ENCODE measurements at places on chromosomes 2 and 18.

DNA sequence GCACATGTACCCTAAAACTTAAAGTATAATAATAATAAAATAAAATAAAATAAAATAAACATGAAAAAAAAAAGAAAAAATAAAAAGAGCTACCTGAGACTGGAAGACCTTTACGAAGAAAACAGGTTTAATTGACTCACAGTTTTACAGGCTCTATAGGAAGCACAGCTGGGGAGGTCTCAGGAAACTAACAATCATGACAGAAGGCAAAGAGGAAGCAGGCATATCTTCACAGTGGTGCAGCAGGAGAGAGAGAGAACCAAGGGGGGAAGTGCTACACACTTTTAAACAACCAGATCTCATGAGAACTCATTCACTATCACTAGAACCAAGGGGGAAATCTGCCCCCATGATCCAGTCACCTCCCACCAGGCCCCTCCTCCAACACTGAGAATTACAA is 379.3 kb upstream of the VWC2L start:
- no peak for DNase-seq

GRCh38 chr2:134774786-134775641 is 56.2 kb upstream of the TMEM163 start:
- no peak for DNase-seq

GRCh38 chr2:99857867-99858444 is 284.4 kb downstream of the AFF3 start:
- no peak for DNase-seq

- DNase-seq: peak; percentile 84
Observed at GRCh38 chr2:237431372-237431771, 17.4 kb upstream of the COL6A3 start.

DNA sequence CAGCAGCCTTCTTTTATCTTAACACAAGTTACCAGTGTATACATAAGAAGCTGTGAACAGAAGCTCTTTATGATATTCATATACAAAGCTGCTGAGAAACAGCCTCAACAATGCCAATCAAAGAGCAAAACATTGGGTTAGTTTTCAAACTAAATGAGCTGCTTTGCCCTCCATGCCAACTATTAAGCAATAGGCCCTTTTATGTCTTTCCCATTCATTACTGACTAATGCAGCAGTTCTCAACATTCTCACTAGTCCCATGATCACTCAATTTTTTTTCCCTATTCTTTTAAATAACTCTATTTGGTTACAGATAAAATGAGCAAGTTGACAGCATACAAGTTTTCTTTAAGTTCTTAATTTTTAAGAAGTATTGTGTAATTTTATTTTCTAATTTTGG is 57.9 kb upstream of the FRZB start:
- no peak for DNase-seq

DNA sequence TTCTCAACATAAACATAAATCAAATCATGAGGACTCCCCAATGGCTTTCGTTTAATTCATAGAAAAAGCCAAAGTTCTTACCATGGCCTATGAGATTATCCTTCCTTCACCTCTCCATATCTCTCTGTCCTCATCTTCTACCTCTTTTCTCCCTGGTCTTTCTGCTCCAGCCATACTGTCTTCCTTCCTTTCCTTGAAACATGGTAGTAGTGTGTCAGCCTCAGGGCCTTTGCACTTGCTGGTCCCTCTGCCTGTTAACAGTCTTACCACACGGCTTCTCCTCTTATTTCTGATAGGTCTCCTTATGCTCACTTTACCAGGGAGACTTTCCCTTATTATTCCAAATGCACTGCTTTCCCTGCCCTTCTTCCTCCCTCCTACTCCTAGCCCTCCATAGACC is 25.6 kb downstream of the APOB start:
- no peak for DNase-seq

DNA sequence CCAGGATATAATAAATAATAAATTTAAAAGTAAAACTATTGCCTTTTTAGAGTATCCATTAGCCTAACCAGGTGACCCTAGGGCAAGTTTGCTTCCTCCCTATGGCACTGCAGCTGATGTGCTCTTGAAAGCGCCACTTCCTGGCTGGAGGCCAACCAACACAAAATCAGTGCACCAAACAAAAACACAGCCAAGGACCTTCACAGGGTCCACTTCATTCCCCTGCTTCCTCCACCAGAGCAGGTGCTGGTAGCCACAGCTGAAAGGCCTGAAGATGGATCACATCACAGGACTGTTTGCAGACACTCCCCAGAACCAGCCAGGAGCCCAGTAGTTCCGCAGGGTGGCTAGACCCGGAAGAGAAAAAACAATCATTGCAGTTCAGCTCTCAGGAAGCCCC is 108.8 kb downstream of the TWIST2 start:
- no peak for DNase-seq
